Activated CD4-positive, alpha-beta T cell treated with anti-CD3 and anti-CD28 coated beads, Interleukin-2, amount 50 U/mL, for 24 hours (primary cell): ENCODE measurements at places on chromosomes 5 and 9.
A peak's percentile ranks its signal among the peaks of the same experiment; 100 is the strongest.

- no peak for DNase-seq
Observed at GRCh38 chr9:94729199-94729598, 2.7 kb downstream of the AOPEP start.

GRCh38 chr5:144458216-144458615 is 287.5 kb downstream of the KCTD16 start:
- DNase-seq = no peak

DNA sequence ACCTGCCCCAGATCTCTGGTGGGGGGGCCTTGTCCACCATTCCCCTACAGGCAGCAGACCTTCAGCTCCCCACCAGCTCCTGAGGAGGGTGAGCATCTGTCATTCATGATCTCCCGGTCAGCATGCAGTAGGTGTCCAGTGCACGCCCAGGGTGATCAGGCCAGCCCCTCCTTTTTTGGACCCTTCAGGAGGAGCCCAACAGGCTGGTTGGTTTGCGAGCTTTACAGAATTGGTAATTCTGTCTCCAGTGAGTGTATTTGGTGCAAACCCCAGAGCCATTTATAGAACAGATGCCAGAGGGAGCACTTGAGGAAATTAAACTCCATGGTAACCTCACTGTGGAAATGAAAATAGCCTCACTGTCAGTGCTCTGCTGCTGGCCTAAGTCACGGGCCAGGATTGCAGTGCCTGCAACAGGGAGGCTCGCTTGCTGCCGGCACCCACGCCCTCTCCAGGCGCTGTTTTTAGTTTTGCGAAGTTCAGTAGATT is 23.4 kb downstream of the WNK2 start:
- no peak for DNase-seq

DNA sequence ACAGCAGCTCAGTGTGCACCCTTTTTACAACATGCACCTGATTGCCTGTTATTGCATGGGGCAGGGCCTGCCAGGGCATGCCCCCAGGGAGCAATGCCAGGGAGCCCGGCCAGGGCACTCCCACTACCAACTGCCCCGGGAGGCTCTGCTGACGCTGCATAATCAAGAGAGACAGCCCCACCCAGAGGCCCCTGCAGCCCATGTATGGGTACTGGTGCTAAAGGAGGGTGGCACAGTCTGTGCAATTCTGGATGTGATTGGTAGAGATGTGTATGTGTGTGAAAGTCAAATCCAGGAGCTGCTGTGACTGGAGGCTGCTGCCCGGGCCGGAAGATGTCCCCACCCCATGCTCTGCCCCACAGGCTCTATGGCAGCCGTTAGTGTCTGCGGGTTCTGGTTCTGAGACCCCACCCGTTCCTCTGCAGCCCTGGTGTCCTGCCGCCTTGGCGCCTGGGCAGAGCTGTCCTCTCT is 3.9 kb upstream of the NEURL1B start:
- no peak for DNase-seq

- no peak for DNase-seq
Observed at GRCh38 chr9:34512131-34513078, 10.4 kb downstream of the ENHO start.

GRCh38 chr5:169165052-169165451 is 135.9 kb downstream of the SLIT3 start:
- no peak for DNase-seq

GRCh38 chr9:114272739-114273431 is 50.0 kb upstream of the ORM1 start:
- DNase-seq = no peak

DNA sequence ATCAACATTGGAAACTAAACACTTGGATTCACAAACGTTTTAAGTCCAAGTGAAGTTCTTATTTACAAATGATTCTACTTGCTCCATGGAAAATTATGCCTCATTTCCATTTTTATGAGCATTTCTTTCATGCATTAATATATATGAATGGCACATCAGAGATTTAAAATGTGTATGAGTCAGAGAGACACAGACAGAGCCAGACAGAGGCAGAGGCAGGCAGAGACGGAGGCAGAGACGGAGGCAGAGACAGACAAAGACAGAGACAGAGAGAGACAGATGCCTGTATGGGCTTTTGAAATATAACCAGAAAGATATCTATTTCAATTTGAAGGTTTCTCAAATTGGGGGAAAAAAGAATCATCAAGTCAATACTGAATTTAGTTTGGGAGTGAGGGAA is 649.0 kb downstream of the PTPRD start:
- DNase-seq = no peak

GRCh38 chr9:79477955-79478771 is 93.6 kb upstream of the TLE4 start:
- DNase-seq = no peak

DNA sequence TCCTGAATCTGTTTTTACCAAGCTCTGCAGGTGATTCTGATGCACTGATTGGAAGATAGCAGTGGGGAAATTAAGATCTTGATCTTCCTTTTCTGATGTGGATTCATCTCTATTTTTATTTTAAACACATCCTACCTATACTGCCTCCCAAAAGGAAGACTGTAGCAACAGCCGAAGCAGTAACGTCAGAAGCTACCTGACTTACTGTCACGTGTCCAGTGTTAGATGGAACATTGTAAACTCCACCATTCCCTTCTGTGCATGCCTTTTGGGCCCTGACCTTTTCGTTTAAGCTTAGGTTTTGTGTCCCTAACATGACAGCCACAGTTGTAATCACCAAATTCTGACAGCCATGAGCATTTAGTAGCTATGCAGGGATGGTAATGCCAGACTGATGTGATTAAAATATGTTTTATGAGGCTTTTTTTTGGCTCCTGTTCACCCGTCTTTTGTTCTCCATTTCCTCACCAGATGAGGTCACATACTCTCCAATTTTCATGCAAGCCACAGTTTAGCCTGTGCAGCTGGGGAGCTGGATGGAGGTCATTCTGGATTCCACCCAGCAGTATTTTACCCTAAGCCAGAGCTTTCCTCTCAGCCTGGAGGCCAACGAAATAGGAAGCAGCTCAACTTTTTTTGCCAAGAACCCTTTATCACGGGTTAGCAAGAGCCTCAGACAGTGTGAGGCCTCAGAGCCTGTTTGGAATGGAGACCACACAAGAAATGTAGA is 15.6 kb upstream of the FOXD1 start:
- no peak for DNase-seq

DNA sequence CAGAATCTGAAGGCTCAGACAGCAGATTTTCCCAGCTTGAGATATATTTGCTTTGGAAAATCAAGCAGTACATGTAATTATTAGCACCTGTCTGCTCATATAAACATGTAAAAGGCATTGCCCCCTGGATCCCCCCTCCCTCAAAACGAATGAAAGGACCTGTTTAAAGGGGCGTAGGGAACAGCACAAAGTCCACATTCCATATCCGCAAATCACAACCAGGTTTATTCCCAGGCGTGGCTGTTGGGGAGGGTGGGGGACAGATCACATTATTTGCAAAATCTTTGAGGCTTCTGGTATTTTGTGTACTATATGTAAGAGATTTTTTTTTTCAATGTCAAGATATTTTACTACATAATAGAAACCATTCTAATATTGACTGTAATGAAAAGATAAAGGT is 8.7 kb upstream of the MRPS2 start:
- no peak for DNase-seq

GRCh38 chr9:129406278-129407225 is 214.3 kb downstream of the C9orf50 start:
- DNase-seq = no peak

- DNase-seq = no peak
Observed at GRCh38 chr9:123164285-123164684, 104.1 kb downstream of the STRBP start.

DNA sequence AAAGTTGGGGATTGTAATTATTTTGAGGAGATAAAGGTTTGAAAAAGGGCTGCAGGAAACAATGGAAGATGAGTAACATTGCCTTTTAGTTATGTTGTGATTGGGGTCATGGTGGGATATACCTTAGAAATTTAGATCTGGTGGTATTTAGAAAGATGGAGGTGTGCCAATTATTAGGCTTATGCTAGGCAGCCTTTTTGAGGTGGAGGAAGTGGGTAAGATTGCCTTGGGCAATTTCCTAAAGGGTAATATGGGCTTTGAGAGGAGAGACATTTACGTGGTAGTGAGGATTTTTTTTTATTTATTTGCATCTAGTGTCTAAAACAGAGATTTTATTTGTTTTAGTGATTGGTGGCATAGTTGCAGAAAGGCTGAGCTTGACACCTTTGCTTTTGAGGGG is 10.5 kb downstream of the HSPA4 start:
- no peak for DNase-seq

- DNase-seq = no peak
Observed at GRCh38 chr9:90834828-90835595, 33.4 kb downstream of the SYK start.

- no peak for DNase-seq
Observed at GRCh38 chr9:95807326-95807947, 68.1 kb upstream of the ERCC6L2 start.

- no peak for DNase-seq
Observed at GRCh38 chr9:4555236-4555635, 65.0 kb downstream of the SLC1A1 start.

GRCh38 chr9:137156567-137157375 is 13.1 kb downstream of the LRRC26 start:
- DNase-seq = peak; percentile 39

GRCh38 chr5:149666212-149666852 is 63.8 kb upstream of the PPARGC1B start:
- no peak for DNase-seq

DNA sequence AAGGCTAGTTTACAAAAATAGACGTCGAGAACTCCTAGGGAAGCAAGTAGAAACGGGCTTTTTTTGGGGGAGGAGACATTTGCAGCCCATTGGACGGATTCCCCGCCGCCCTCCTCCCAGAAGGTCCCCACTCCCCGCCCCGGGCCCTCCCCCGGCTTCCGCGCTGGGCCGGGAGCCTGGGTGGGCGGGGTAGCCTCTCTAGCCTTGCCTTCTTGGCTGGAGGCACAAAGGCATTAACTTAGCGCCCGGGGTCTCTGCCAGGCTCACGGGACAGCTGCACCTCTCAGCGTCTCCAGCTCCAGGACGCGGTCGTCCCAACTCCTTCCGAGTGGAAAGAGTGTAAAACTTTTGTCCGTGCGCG is at the start of gene DMRTA1:
Gene DMRTA1 (plus strand): TSS at position 236 of the 361 bp plus-strand sequence. CDS start 242 bp downstream, outside the sequence.
- DNase-seq = peak; percentile 3

DNA sequence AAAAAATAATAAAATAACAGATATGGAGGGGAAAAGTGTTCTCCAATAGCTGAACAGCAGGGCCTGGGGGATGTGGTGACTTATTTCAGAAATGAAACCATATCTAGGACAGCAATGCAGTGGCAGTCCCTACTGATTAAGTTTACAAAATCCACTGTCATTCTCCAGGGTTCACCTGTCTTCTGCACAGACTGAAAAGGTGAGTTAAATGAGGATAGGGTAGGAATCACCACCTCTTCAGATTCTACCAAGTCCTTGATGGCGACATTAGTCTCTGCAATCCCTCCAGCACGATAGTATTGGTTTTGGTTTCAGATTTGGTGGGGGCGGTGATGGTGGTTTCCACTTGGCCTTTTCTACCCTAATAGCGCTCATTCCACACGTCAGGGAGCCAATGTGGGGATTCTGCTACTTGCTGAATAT is 32.3 kb upstream of the NPM1 start:
- peak; percentile 6 for DNase-seq

DNA sequence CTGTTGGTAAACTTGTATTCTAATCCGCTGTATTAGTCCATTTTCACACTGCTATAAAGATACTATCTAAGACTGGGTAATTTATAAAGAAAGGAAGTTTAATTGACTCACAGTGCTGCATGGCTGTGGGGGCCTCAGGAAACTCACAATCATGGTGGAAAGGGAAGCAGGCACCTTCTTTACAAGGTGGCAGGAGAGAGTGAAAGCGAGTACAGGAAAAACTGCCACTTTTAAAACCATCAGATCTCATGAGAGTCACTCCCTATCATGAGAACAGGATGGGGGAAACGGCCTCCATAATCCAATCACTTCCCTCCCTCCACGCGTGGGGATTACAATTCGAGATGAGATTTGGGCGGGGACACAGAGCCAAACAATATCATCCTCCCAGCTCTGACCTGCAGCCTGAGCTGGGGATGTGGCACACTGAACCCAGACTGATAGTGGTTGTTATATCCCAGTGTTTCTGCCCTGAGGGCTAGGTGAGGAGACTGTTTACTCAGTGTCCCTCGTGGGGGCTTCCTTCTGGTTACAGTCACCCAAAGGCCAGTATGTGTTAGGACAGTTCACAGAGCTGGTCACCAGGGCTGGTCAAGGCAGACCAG is 488.3 kb downstream of the KDM4C start:
- no peak for DNase-seq

DNA sequence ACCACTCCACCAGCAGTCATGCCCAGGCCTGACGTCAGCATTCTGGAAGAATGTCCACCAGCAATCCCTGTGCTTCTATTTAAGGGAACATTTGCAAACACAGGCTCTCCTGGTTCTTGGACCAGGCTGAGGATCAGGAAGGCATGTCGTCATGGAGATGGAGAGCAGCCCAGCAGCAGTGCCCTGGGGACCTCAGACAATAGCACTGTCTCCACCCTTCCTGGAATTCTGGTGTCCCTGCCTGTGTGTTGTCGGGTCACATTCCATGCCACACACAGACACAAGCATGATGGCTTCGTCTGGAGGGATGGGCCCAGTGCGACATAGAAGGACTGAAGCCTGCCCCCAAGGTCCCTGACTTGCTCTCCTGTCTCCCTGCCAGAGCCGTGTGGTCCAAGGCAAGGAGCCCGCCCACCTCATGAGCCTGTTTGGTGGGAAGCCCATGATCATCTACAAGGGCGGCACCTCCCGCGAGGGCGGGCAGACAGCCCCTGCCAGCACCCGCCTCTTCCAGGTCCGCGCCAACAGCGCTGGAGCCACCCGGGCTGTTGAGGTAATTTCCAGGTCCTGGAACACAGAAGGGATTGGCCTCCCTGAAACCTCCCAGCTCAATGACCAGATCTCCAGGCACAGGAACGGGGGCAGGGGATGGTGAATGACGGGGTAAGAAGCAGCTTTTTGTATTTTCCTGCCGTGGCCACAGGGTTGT is 43.8 kb downstream of the STOM start:
- DNase-seq = no peak

- peak; percentile 68 for DNase-seq
Observed at GRCh38 chr9:97038611-97039513, at the start of gene CTSV. Gene CTSV, minus strand, starts transcription at chr9:97039142. Its CDS starts 1,099 bp downstream, at chr9:97038043.

GRCh38 chr5:143318270-143318669 is 85.2 kb downstream of the NR3C1 start:
- no peak for DNase-seq
